Thymus (tissue), 14 donors: ENCODE measurements at places on chromosomes 6 and 20. TPM values are rescaled to one million over a fixed set of nuclear protein-coding genes. Genes with fewer than 3 reads are reported as not detected.

The GABRR2 gene
- 0.42 TPM for total RNA-seq

The TRAPPC3L gene
- total RNA-seq: 0.14 TPM

The ADGRG6 gene
- 10.2 TPM for total RNA-seq

The LY86 gene
- total RNA-seq: 13.4 TPM

The ILRUN gene
- total RNA-seq: 17.4 TPM

DNA sequence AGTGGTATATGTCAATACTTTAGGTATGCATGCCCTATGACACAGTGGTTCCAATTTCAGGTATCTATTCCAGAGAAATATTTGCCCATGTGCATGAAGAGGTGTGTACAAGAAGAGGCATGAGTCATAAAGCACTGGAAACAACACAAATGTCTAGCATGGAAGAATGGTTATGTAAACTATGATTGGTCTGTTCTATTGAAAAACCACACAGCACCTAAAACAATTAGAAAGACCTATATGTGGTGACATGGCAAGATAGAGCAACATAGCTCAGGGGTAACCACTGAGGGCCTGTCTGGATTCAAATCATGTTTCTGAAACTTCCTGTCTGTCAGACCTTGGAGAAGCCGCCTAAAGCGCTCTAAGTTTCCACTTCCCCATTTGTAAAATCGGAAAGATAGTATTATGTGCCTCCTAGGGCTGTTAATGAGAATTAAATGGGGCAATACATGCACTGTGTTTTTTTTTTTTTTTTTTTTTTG, 76.0 kb upstream of the SHLD1 start:
- no peak for DNase-seq

DNA sequence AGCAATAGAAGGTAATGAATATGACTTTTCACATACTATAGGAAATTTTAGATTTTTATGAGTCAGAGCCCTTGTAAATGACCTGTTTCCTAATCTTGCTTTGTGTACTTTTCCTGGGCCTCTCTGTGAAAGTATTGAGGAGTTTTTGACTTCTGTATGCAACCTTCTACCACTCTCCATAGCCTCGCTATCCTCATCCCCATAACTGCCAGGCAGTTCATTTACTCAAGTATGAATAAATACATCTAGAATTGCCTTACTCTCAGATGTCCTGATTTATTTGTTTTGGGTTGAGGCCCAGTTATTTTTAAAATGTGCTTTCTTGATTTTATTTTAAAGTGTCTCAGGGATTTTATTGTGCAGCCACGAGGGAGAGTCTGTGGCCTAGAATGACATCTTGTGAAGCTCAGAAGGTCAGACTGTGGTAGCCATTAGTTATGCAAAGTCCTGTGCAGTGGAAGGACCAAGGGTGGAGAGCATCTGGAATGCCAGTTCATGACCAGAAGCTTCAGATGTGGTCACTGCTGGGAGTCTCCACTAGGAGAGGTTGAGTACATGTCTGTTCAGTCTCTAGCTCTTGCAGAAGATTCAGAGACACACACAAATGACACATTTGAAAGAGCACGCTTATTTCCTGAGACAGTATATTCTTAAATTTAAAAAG, 346.2 kb upstream of the IMPG1 start:
- no peak for DNase-seq

- DNase-seq: no peak
These were observed 28.6 kb upstream of the PRL start for GRCh38 chr6:22325481-22325880.

DNA sequence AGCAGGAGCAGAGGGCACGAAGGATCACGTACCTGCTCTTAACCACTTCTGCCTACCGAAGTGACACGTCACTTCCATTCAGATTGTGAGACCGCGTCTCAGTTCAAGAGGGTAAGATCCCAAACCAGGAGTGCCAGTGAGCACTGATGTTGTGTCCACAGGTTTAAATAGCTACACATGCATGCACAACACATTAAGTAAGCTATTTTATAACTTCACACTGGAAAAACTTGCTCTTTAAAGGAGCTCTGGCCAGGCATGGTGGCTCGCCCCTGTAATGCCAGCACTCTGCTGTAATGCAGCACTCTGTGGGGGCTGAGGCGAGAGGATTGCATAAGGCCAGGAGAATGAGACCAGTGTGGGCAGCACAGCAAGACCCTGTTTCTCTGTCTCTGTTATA, 21.1 kb downstream of the ABHD12 start:
- no peak for DNase-seq

DNA sequence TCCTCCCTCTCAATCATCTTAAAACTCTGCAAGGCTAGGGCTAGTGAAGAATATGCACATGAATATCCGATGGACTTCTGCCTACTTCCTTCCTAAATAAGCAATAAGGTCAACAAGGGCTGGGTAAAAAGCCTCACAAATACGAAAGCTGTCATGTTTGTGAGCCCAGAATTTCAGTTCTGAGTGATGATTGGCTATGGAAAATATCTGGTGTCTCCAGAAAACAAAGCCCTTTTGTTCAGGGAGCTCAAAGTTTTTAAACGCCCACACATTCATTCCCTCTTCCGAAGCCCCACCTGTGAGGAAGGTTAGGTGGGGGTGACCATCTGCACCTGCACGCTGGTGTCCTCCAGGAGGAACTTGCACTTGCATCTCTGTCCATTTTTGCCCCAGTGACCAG, 126.9 kb upstream of the ARMC2 start:
- DNase-seq: no peak

DNA sequence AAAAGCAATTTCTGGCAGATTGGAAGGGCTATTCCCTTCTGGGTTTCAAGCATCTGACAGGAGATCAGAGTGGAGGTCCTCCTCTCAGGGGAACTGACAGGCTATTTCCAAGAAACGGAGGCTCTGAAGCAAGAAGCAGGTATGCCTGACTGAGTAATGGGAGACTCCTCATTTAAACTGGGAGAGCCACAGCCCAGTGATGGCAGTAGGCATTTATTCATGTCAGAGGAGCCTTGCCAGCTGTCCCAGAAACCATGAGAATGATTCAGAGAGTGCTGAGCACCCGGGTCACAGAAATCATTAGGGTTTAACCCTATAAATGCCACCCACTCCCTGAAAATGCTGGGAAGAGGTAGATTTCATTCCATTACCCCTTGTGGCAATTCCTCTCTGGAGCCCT, 247.5 kb upstream of the RNF217 start:
- no peak for DNase-seq
